ENCODE measurements at places on chromosomes 2 and 18. TPM values are rescaled to one million over a fixed set of nuclear protein-coding genes. Genes with fewer than 3 reads are reported as not detected.

Gene DQX1
- not detected for polyA plus RNA-seq

Gene ALLC
- polyA plus RNA-seq = not detected

Gene FBLN7
- polyA plus RNA-seq = 32.4 TPM

Gene ARHGAP25
- polyA plus RNA-seq = 4.9 TPM

Gene CYB5A
- 243 TPM for polyA plus RNA-seq

Gene SPATA3
- polyA plus RNA-seq = not detected
